ENCODE measurements at places on chromosomes 12 and 14. TPM values are rescaled to one million over a fixed set of nuclear protein-coding genes. Genes with fewer than 3 reads are reported as not detected.

MIP gene
- total RNA-seq: 0.50 TPM

AKAP3 gene
- 5.9 TPM for total RNA-seq

ARG2 gene
- total RNA-seq: 0.38 TPM

SLC15A5 gene
- total RNA-seq: not detected

- DNase-seq: no peak
Observed at GRCh38 chr12:131735476-131736445, 24.9 kb downstream of the SFSWAP start.

DNA sequence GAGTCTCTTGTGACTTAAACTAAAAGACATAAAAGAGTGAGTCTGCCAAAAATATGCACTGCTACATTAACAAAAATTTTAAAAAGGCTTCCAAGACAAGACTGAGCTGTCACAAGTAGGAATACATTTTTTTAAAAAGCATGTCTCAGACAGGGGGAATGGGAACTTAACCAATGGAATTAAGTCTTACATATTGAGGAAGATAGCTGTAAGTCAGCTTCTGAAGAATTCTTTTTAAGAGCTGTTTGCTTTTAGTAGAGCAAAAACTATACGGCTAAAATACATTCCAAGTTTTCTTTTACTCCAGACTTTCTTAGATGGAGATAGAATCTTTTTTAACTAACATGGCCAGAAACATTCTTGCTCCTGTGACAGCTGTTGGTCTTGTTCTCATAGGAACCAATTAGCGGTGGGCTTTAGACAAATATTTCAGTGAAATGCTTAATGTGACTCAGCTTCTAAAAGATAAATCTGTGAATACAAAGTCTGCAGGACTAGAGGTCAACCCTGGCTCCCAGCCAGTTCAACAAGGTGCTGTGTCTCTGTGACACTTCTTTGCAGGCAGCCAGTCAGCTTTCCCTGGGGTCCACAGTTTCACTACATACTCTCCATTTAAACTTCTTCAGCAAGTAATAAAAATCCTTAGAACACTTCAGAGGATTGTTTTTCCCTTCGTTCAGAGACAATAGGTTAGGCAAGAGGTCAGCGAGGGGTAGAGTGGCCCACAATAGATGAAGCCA lies 187.6 kb downstream of the NAV3 start:
- DNase-seq: peak; percentile 23

GRCh38 chr14:89684139-89684538 lies 267.1 kb upstream of the FOXN3 start:
- no peak for DNase-seq

DNA sequence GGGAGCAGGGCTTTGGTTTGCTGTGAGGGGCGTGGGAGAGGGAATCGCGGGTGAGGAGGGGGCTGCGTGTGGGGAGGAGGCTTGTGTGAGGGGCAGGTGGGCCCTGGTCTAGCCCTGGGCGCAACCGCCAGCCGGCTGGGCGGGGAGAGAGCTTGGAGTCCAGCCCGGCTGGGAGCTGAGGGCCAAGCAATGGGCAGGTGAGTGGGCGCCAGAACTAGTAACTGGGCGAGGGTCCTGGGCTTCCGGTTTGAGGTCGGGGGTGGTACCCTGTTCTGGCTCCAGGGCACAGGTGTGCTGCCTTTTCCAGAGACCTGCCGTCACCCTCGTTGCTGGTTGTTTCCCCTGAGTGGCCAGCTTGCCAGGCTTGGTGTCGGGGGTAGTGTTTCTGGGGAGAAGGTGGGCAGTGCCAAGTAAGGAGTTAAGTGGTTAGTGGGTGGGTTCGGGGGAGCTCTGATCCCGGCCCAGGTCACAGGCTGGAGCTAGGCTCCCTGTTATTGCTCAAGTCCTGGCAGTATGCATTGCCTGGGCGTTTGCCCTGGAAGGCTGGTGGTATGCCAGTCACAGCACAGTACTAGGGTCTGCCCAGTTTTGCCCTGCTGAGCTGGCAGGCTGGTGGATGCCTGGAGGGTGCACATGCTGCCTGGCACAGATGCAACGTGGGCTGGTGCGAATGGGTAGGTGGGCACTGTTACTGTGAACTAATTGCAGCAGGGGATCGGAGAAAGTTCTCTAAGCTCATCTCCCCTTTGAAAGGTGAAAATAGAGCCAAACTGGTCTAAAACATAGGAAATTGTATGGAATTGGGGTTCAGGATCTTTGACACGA lies 683 bp downstream of the CIPC start:
- peak; percentile 70 for DNase-seq

GRCh38 chr14:68412505-68413465 lies 380.1 kb downstream of the ZFP36L1 start:
- no peak for DNase-seq

GRCh38 chr14:88323523-88324199 lies 592 bp upstream of the KCNK10 start:
- DNase-seq: no peak
